ENCODE measurements at places on chromosomes 2 and 18.

DNA sequence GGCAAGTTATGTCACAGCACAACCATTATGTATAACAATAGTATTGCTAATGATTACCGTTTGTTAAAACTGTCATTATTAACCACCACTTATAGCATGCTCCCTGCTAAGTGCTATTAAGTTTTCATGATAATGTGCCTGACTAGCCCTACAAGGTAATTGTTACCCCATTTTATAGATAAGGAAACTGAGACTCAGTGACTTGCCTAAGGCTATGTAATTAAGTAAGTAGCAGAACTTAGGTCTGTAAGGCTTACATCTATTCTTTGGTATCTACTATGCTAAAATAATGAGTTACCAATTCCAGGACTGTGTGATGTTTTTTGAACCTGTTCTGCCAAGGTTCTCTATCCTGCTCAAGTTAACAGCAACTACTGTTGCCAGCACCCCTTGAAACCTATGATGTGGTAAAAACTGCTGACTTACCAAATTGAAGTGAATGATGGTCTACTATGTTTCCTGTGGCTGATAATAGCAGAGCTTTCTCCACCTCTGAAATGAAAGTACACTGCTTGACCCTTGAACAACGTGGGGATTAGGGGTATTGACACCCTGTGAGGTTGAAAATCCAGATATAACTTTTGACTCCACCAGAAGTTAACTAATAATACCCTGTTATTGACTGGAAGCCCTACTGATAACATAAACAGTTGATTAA, 18.2 kb downstream of the ACVR2A start:
- no peak for DNase-seq

- DNase-seq = no peak
These were observed 4.7 kb downstream of the CAPG start for GRCh38 chr2:85405201-85406059.

DNA sequence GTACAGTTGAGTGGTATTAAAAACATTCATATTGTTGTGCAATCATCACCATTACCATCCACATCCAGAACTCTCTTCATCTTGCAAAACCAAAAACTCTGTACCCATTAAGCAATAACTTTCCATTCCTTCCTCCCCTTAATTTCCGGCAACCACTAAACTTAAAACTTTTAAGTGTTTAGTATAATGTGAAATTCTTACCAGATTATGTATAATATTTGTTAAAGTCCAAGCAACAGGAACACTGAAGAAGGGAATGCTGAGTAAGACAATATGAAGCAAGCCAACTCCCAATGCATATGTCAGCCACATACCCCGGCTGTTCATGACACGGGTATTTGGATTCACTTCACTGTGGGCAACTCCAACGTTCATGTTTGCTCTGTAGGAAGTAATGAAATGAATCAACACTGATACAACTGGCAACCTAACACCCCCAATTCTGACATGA, 1.9 kb downstream of the ORMDL1 start:
- DNase-seq = no peak

GRCh38 chr2:97963880-97964279, 31.9 kb downstream of the TMEM131 start:
- DNase-seq = no peak

DNA sequence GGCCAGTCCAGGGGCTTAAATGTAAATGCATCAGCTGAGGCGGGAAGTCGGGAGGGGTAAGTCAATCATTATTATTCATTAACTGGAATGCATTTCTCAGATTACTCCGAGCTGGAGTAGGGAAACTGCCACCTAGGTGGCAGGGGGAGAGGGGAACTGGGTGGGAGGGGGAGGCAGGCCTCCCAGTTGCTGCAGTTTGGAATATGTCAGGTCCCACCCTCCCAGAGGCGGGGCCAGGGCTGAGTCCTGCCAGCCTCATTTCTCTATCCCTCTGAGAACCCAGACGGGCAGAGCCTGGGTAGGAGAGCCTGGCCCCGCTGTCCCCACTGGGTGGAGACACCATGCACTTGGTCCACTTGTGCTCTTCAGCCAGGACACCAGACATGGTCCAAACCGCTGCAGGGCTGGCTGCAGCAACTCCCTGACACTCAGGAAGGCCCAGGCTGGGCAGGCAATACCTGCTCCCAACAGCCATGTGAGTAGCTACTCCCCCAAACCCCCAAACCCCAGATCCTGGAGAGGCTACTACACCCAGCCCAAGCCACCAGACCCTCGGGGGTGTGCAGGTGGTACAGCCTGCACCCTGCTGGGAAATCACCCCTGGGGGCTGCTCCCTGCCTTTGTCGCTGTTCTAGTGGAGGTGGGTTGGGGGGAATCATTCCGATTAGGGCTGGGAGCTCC, at the start of gene GPBAR1:
Gene GPBAR1, plus strand, starts transcription at position 274 of the 681 bp plus-strand sequence. CDS start 1,710 bp downstream, outside the sequence.
- no peak for DNase-seq

- no peak for DNase-seq
These were observed 4.1 kb downstream of the MTCL1 start for GRCh38 chr18:8709248-8710059.

GRCh38 chr18:74333091-74333490, 17.5 kb downstream of the C18orf63 start:
- DNase-seq = no peak

All from NCI-H2029 (cell line).